ENCODE measurements at places on chromosomes 16 and 17. TPM values are rescaled to one million over a fixed set of nuclear protein-coding genes. Genes with fewer than 3 reads are reported as not detected.

DNA sequence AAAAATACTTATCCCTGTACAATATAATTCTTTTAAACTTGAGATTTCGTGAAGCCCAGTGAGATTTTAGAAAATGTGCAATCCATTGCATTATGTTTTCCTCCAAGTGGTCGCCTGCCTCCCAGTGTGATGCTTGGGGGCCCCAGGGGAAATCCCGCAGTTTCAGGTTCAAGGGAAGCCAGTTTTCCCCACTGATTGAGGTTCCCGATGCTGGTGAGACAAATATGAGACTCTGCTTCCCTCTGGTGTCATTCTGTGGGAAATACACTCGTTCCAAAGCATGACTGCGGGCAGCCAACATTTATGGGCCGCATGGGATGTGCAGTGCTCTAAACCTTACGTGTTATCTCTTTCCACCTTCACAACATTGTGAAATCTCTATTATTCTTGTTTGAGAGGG, 200.8 kb downstream of the PRKCB start:
- peak; percentile 38 for DNase-seq

The NF1 gene
- 42.9 TPM for polyA plus RNA-seq

DNA sequence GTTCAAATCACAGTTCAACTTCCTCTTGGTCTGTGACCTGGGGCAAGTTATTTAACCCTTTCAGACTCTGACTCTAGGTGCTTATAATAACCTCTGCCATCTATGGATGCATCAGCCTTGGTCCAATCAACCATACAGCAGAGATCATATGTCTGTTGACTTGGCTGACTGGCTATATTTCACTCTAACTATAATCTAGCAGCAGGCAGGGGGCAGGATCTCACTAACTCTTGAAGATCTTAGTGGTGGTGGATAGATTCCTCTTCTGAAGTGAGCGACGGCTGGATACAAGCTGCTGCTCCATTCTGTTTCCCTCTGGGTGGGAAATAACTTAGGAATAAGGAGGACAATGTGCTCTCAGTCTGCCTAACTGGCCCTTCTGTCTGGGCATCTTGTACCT, 146.6 kb downstream of the SKAP1 start:
- DNase-seq = no peak

The TMEM238L gene
- polyA plus RNA-seq = 2.6 TPM

DNA sequence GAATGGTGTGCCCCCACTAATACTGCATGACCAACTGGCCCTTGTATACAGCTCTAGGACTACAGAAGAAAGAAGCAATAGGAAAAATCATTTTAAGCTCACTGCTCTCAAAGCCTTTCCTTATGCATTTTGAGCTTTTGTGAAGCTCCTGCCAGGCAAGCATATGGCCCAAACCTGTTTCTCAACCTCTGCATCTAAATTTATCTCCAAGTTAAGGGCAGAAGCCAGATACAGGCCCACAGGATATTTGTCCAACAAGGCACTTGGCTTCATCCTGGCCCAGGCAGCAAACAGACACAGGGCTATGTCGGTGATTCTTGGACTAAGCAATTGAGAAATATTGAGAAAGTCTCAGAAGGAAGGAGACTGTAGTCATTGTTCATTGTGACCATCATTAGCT, 43.9 kb downstream of the CCT6B start:
- no peak for DNase-seq

GRCh38 chr16:23673971-23674614, 4.6 kb upstream of the PLK1 start:
- DNase-seq = no peak

DNA sequence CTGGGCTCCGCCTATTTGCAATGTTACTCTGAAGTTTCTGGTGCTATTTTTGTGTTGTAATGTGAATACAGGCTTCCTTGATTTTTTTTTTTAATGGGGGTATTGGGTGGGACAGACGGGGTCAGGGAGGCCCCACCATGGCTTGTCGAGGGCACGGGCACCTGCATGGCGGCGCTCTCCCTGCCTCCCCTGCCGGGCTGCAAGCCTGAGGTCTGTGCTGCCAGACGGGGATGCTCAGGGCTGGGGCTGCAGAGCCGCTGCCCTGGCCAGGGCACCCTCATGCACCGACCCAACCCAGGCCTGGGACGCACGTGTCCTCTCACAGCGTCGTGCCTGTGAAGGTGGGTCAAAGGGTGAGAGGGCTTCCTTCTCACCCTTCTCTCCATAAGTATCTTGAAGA, 13.0 kb upstream of the ZFPM1 start:
- no peak for DNase-seq

GRCh38 chr17:63601439-63602371, 1.0 kb downstream of the TACO1 start:
- no peak for DNase-seq

GRCh38 chr17:42518046-42518754, 17.8 kb upstream of the NAGLU start:
- no peak for DNase-seq

GRCh38 chr16:49756775-49757558, 98.9 kb downstream of the ZNF423 start:
- DNase-seq = no peak
